ENCODE measurements at places on chromosomes 4 and X.

DNA sequence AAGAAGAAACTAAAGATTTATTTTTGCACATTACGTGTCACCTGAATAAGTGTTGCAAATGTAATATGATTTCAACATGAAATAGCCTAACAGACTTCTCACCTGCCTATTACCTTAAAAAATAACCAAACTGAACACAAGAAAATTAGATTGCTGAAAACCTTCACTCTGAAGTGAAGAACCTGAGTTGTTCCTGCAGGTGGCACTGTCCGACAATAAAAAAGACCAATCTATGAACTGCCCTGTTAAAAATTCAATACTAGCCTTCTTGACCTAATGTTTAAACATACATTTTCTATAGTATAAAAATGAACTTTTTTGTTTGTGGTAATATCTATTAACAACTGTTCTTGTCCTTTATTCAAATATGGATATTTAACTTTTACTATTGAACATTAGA lies 69.2 kb upstream of the PNPLA4 start:
- H3K4me1 ChIP-seq = no peaks in the 10 kb centered on the region
- no peak for DNase-seq
- no peaks in the 10 kb centered on the region for H3K36me3 ChIP-seq
- H3K27ac ChIP-seq = no peak overlapping the region

- no peaks in the 10 kb centered on the region for H3K36me3 ChIP-seq
- no peak for DNase-seq
- H3K4me1 ChIP-seq = peaks cover 16% of the 10 kb centered on the region
- H3K27ac ChIP-seq = no peak overlapping the region
Observed at GRCh38 chr4:185468999-185469398, 2.5 kb downstream of the CCDC110 start.

GRCh38 chrX:52280812-52281211 lies 88.0 kb upstream of the XAGE2 start:
- no peaks in the 10 kb centered on the region for H3K4me1 ChIP-seq
- H3K27me3 ChIP-seq = no peaks in the 10 kb centered on the region
- no peak for DNase-seq
- no peaks in the 10 kb centered on the region for H3K36me3 ChIP-seq
- no peak overlapping the region for H3K4me3 ChIP-seq

DNA sequence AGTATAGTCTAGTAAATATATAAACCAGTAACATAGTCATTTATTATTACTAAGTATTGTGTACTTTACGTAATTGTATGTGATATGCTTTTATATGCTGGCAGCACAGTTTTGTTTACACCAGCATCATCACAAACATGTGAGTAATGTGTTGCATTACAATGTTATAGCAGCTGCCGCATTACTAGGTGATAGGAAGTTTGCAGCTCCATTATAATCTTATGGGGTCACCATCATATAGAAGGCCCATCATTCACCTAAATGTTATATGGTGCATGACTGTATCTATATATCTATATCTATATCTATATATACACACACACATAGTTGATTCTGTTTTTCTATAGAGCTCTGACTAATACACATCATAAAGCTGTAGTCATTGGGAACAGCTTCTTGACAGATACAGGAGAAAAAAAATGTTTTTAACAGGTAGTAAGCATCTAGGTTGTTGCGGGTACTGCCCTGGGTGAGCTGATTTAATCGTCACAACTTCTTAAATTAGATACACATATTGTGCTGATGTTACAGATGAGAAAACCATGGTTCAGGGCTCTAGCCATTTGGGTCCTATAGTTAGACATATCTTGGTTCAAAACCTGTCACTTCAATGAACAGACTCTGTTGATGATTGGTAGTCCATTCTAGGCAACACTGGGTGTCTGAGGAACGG lies 77.9 kb downstream of the CLNK start:
- no peaks in the 10 kb centered on the region for H3K36me3 ChIP-seq
- no peak overlapping the region for H3K27ac ChIP-seq
- DNase-seq = no peak
- H3K4me1 ChIP-seq = no peaks in the 10 kb centered on the region

- peaks cover 4% of the 10 kb centered on the region for H3K4me1 ChIP-seq
- no peaks in the 10 kb centered on the region for H3K27me3 ChIP-seq
- DNase-seq = no peak
- H3K36me3 ChIP-seq = peaks cover 41% of the 10 kb centered on the region
- H3K4me3 ChIP-seq = no peak overlapping the region
- no peak overlapping the region for H3K27ac ChIP-seq
Observed at GRCh38 chr4:17636341-17636695, 21.9 kb downstream of the MED28 start.

DNA sequence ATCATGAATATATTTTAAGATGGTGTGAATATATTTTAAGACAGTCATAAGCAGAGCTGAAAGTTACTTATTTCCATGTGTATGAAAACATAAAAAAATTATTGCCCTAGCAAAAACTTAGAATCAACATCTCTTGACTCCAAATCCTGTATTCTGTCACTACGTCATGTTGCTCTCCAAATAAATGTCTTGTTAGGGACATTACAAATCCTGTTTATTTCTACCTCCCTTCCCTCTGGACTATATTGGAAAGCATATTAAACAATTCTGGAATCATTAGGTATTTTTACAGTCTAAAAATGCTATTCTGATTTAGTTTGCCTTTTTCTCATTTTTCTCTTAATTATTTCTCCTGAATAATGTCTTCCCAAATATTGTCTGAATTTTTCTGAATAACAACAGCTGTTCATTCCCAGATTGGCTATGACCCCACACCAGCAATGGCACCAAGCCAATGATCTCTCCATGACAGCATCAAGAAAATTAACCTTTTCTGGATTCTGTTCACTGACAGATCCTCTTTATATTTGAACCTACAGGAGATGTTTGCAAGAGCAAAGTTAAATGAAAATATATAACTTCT lies 523.1 kb downstream of the IQCM start:
- peak; percentile 29 for DNase-seq
- H3K36me3 ChIP-seq = no peaks in the 10 kb centered on the region
- H3K27ac ChIP-seq = peak overlapping the region; percentile 44
- peaks cover 23% of the 10 kb centered on the region for H3K4me1 ChIP-seq
- no peak overlapping the region for H3K4me3 ChIP-seq
- H3K27me3 ChIP-seq = no peaks in the 10 kb centered on the region

DNA sequence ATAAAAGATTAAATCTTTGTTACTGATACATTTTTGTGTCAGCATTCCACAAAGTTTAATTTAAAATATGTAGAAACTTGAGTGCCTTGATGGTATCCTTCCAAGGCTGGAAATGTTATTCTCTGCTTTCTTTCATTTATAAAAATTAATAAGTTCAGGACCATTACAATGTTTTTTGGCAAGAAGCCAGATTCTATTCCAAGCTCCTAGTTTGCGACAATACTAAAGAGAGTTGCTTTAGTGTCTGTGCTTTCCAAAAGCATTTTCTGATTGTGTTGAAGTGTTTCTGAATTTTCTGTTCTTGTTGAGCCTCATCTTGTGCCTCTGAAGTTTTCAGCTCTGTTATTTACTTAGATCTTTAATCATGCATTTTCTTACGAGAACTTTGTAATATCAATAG lies 516.2 kb downstream of the KCTD8 start:
- no peaks in the 10 kb centered on the region for H3K27me3 ChIP-seq
- no peak overlapping the region for H3K27ac ChIP-seq
- no peaks in the 10 kb centered on the region for H3K36me3 ChIP-seq
- no peak overlapping the region for H3K4me3 ChIP-seq

GRCh38 chr4:665751-666435 lies 8.2 kb downstream of the ATP5ME start:
- H3K4me3 ChIP-seq = no peak overlapping the region
- H3K4me1 ChIP-seq = peaks cover 14% of the 10 kb centered on the region
- H3K27ac ChIP-seq = no peak overlapping the region
- H3K36me3 ChIP-seq = peaks cover 4% of the 10 kb centered on the region
- peaks cover 21% of the 10 kb centered on the region for H3K27me3 ChIP-seq

- peak within 1 kb of the TSS; percentile 86 for H3K4me3 ChIP-seq
- H3K36me3 ChIP-seq = no peaks in the 10 kb centered on the region
- no peaks in the 10 kb centered on the region for H3K27me3 ChIP-seq
- peak within 1 kb of the TSS; percentile 93 for H3K27ac ChIP-seq
Observed at GRCh38 chrX:40097504-40098263, at the start of gene BCOR. BCOR (minus strand) TSS chrX:40097958; CDS start chrX:40077929, 20,029 bp downstream.

DNA sequence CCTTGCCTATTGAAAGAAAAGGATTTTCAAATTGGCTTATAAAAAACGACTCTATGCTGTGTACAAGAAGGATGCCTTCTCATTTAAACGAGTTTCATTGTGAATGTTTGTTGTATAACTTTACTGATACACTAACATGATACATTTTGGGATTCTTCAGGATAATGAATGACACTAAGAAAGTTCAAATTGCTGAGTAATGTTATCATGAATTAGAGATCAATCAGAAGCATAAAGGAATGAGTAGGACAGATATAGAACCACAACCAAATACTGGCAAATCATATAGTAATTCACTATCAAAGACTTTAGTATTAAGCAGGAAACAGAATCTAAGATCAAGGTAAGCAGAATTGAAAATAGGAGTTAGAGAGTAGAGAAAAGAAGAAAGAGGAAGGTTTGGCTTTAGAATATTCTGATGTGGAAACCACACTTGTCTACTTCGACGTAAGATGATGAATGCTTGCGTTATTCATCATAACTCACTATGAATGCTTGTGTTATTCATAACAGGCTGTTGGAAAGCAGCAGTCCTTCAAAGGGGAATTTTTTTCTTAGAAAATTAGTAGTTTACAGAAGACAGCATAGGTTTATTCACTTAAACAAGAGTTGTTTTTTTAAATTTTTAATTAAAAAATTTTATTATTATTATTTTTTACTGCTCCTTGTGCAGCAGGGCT lies 13.4 kb downstream of the CCDC158 start:
- no peaks in the 10 kb centered on the region for H3K36me3 ChIP-seq
- no peaks in the 10 kb centered on the region for H3K27me3 ChIP-seq
- no peaks in the 10 kb centered on the region for H3K4me1 ChIP-seq

DNA sequence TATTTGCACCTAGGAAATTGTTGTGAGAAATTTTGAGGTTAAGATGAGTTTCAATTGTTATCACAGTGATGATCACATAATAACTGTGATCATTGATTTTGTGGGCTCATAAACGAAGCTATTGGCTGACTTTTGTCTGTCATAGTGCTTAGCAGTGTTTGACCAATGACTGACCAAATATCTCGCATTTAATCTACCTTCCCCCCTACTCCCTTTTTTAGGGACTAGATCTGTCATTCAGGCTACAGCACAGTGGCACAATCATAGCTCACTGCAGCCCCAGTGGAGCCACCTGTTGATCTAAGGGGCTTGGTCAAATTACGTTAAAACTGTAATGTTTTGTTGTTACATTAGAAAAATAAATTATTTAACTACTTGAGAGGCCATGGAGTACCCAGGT lies 1.5 kb downstream of the FUNDC2 start:
- H3K27ac ChIP-seq = peak overlapping the region; percentile 97
- H3K27me3 ChIP-seq = no peaks in the 10 kb centered on the region
- no peak for DNase-seq
- no peaks in the 10 kb centered on the region for H3K36me3 ChIP-seq

- H3K27ac ChIP-seq = peak overlapping the region; percentile 75
- no peak overlapping the region for H3K4me3 ChIP-seq
- peak; percentile 70 for DNase-seq
- H3K4me1 ChIP-seq = peaks cover 13% of the 10 kb centered on the region
Observed at GRCh38 chr4:1666391-1666790, 17.7 kb downstream of the FAM53A start.

DNA sequence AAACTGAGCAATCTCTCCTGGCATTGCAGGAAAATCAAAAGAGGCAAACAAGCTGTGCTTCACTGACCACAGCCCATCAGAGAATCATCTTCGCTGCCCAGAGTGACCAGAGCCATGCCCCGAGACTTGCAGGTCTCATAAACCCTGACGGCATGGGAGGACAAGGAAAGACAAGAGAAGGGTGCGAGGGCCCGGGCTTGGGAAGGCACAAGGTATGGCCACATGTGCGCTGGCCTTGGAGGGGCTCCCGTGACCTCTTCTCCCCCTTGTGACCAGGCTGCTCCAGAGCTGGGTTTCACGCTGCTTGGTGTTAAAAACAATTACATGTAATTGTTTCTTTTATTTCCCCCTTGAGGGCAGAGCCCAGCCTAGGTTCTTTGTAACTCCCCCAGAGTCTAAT lies 20.8 kb downstream of the DCTD start:
- DNase-seq = no peak
- no peaks in the 10 kb centered on the region for H3K4me1 ChIP-seq
- no peak overlapping the region for H3K27ac ChIP-seq
- no peaks in the 10 kb centered on the region for H3K27me3 ChIP-seq
- H3K36me3 ChIP-seq = peaks cover 77% of the 10 kb centered on the region
- no peak overlapping the region for H3K4me3 ChIP-seq

- no peaks in the 10 kb centered on the region for H3K27me3 ChIP-seq
- H3K27ac ChIP-seq = no peak overlapping the region
- DNase-seq = no peak
- no peaks in the 10 kb centered on the region for H3K36me3 ChIP-seq
- no peaks in the 10 kb centered on the region for H3K4me1 ChIP-seq
Observed at GRCh38 chr4:21413807-21414370, 534.7 kb downstream of the KCNIP4 start.

- no peak overlapping the region for H3K4me3 ChIP-seq
- H3K4me1 ChIP-seq = no peaks in the 10 kb centered on the region
- no peaks in the 10 kb centered on the region for H3K27me3 ChIP-seq
- no peak for DNase-seq
- no peak overlapping the region for H3K27ac ChIP-seq
Observed at GRCh38 chrX:82141942-82142341, 940.0 kb downstream of the SH3BGRL start.

- H3K4me1 ChIP-seq = peaks cover 13% of the 10 kb centered on the region
- H3K4me3 ChIP-seq = no peak overlapping the region
- no peaks in the 10 kb centered on the region for H3K27me3 ChIP-seq
- no peak for DNase-seq
Observed at GRCh38 chr4:26729027-26729426, 131.6 kb upstream of the STIM2 start.

- no peak overlapping the region for H3K4me3 ChIP-seq
- no peaks in the 10 kb centered on the region for H3K36me3 ChIP-seq
- no peak overlapping the region for H3K27ac ChIP-seq
- peaks cover 12% of the 10 kb centered on the region for H3K4me1 ChIP-seq
Observed at GRCh38 chr4:55170462-55170861, 45.1 kb upstream of the KDR start.

- no peak overlapping the region for H3K27ac ChIP-seq
- H3K27me3 ChIP-seq = no peaks in the 10 kb centered on the region
- no peaks in the 10 kb centered on the region for H3K4me1 ChIP-seq
- H3K4me3 ChIP-seq = no peak overlapping the region
Observed at GRCh38 chr4:153618833-153619232, 65.2 kb upstream of the TLR2 start.

- peaks cover 7% of the 10 kb centered on the region for H3K27me3 ChIP-seq
- peak within 1 kb of the TSS; percentile 60 for H3K27ac ChIP-seq
- H3K4me1 ChIP-seq = peaks cover 23% of the 10 kb centered on the region
Observed at GRCh38 chr4:127632420-127633403, at the start of gene INTU. INTU (plus strand) TSS chr4:127632957; CDS start chr4:127633035, 78 bp downstream.

DNA sequence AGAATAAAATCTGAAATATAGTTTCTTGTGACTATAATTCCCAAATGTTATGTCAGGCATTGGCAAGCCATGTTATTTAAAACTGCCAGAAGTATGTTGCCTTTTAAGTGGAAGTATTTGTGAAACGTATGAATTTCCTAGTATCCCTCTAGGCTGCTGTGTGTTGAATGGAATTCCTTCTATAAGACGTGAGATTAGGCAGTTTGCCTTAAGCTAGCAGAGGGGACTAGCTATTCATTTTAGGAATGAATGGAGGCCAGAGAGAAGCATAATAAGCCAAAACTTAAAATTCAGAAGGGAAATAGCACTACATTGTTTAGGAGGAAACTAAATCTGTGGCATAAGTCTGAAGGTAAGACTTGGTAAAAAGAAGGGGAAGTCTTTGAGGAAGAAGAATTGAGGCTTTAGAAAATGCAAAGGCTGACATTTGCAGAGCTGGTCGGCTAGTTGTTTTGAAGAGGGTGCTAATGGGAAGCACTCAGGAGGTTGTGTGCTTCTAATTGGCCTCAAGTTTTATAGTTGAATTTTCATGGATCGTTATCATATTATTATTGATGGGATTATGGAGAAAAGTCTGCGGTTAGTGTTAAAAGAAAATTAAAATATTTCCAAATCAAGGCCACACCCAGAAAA lies 57.1 kb downstream of the TMEM131L start:
- H3K36me3 ChIP-seq = no peaks in the 10 kb centered on the region
- no peak for DNase-seq
- H3K4me1 ChIP-seq = peaks cover 56% of the 10 kb centered on the region

All from left ventricle myocardium inferior (tissue), 1 donor.